ENCODE measurements at places on chromosomes 5 and 9.

DNA sequence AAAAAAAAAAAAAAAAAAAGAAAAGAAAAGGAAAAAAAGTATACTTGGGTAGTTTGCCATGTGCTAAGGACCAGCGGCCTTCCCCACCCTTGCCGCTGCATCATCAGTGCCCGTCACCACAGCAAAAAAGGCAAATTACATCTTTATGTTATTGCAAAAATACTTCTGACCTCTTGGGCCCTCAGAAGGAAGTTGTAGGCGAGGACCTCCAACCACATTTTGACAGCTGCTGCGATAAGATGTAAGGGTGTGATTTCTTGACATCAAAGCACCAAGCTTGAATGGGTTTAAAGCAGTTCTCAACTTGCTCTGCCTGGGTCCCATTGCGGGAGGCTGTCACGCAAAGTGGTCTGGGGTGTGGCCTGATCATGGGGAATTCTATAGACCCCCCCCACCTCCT lies 39.2 kb downstream of the DMRT1 start:
- no peak for DNase-seq

- no peak for DNase-seq
Measured at GRCh38 chr5:83919071-83920041, 198.7 kb upstream of the HAPLN1 start.

GRCh38 chr5:170631466-170632195 lies 127.8 kb downstream of the KCNIP1 start:
- no peak for DNase-seq

DNA sequence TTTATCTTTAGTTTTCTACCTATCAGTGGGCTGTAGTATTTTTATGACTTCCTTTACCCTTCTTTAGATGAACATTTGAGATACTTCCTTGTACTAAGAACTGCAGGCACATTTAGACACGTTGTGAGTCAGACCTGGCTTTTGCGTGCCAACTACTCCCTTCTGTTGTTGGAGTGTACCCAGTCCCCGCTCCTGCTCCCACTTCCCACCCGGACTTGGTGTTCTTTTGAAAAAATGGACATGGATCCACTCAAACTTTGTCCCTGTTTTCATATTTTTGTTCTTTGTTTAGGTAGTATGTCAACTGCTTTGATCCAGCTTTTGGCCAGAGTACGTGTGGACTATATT lies 60.7 kb downstream of the PARP8 start:
- no peak for DNase-seq

DNA sequence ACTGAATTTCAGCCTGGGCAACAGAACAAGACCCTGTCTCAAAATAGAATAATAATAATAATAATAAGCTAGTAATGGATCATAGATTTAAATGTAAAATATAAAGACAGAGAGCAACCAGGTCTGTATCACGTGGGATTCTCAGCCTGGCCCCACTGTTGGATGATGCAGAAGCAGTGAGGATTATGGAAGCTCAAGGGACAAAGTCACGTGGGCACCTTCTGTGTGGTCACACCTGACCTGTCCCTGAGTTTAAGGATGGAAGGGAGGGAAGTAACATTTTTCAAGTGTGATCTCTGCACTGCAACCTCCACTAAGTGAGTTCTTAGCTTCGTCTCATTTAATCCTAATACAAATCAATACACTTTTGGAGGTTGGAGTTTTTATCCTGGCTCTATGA lies 212.5 kb upstream of the IER5L start:
- no peak for DNase-seq

DNA sequence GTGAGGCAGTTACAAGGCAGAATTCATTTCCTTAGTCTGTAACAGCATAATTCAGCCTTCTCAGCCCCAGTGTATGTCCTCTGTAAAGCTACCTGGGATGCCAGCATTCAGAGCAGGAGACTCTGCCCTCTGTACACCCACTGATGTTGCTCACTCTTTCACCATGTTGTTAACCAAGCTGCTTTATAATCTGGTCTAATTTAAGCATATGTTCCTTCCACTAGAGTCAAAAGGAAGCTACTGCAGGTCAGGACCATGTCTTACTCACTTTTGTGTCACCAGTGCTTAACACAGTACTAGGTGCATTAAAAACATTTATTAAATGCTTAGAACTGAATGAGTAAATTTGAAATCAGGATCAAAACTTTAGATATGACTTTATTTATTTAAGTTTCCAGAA lies 185.6 kb downstream of the FBXL17 start:
- DNase-seq = no peak

DNA sequence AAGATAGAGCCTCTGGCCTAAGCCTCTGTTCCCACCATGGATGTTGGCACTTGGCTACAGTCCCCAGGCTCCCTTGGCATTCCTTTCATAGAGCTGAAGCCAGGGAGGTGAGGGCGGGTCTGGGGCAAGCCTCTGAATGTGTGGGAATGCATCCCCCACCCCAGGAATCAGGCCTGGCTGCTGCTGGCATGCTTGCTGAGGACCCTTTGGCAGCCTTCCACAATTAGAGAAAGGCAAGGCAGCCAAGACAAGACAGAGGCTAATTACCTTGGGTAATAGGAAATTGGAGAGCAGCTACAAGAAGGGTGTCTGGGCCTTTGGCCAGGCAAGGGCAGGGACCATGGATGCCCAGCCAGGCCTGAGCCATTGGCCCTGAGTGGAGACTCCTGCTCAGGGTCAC lies 204.4 kb upstream of the TRIM32 start:
- DNase-seq = no peak

All from erythroblast (primary cell).